ENCODE measurements at places on chromosomes 12 and 14.

GRCh38 chr12:86729739-86730138 is 473.5 kb upstream of the MGAT4C start:
- DNase-seq = no peak

DNA sequence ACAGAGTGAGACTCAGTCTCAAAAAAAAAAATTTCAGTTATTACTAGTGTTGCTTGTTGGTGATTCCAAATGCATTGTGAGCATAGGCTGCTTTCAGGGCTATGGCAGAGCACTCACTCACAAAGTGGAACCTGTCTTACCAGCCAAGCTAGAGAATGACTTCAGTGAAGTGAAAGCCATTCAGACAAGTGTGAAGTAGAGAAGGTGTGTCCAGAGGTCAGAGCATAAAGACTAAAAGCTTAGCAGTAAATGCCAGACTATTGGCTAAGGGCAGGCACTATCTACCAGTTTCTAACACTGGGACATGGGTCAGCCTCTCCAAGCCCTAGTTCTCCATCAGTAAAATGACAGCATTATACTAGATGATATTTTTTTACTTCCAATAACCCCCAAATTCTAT is 12.7 kb downstream of the PPP1R36 start:
- no peak for DNase-seq

DNA sequence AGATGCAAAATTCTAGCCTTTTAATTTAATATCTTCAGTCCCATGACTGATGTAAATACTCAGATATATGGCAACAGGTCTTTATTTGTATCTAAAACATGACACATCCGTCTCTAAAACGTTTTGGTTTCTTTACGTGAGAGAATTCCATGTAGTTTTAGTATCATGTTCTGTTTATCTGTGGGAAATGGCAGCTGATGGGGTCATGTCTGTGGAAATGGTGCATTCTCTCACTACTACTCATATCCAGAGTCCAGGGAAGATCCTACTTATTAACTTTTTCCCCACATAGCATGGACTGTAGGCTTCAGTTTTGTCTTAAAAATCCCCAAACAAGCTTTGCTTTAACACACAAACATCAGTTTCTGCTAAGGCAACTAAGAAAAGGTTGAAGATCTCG is 53.8 kb downstream of the SPTLC2 start:
- no peak for DNase-seq

GRCh38 chr14:55117803-55118441 is 11.1 kb upstream of the LGALS3 start:
- no peak for DNase-seq

DNA sequence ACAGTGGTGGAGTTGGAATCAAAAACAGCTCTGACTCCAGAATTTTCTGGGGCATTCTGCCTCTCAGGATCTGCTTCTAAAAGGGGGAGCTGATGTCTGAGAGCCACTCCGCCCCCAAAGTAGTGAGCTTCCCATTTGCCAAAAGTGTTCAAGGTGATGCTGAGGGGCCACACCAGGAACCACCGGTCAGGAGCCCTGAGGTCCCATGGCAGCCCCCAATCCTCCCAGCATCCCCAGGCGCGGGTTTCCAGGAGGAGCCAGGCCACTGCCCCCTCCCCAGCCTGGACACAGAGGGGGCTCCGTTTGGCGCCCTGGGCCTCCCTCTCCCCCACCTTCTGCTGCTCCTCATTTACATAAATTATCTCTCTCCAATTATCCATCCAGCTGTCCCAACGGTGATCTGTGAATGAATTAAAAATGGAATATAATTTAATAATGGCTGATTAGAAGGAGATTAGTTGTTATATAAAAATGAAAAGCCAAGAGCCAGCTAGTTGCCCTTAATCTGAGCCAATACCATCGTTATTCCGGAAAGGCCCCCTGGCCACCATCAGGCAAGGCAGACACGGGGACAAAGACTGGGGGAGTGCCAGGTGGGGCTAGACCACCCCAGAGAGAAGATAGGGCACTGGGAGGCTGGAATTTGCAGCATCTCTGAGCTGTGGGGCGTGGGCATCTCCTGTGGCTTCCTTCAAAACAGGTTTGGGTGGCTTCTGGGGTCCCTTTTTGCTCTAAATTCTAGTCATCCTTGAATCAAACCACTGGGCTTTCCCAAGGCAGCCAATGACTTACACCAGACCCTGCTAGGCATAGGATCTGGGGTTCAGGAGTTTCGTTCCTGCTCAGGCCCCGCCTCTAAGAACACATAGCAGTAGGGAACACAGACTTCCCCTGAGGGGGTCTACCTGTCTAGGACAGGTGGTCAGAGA is 19.7 kb upstream of the VSX2 start:
- DNase-seq = no peak

- DNase-seq = no peak
Measured at GRCh38 chr12:94285943-94286582, 137.7 kb downstream of the PLXNC1 start.

DNA sequence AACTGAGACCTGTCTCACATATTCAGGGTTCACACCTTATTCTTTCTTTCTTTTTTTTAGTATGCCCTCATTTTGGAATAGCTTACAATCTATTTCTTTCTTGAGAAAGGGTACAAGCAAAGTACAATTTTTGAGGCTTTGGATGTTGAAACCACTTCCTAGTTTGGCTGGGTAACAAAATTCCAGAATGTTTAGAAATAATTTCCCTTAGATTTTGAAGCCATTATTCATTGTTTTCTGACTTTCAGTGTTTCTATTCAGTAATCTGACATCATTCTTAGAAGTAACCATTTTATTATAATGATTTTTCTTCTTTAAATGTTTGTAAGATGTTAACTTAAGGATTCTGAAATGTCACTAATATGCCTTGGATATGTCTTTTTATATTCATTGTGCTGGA is 28.2 kb downstream of the ST8SIA1 start:
- DNase-seq = no peak

GRCh38 chr14:82029038-82029437 is 495.4 kb upstream of the SEL1L start:
- DNase-seq = no peak

GRCh38 chr12:38664661-38665269 is 240.6 kb downstream of the CPNE8 start:
- DNase-seq = no peak
